Left lobe of liver (tissue), 2 donors: ENCODE measurements at places on chromosomes 6 and 20.

GRCh38 chr6:104431096-104431495 is 428.6 kb downstream of the HACE1 start:
- DNase-seq: no peak

DNA sequence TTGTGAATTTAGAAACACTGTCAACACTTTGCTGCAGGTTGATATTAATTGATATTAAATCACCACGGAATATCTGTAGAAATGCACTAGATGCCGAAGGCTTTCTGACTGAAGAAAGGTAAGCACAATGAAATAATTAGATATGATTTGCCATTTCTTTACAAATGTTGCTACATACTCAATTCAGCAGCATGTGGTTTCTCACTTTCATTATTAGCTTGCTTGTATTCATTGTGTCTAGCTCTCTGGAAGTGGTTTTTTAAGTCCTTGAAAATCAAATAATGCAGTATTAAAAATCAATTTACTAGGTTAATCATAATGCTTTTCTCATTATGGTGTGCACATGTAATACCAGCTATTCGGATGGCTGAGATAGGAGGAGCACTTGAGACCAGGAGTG is 231.3 kb upstream of the MARCKS start:
- no peak for DNase-seq

GRCh38 chr6:130602151-130602770 is 224.9 kb upstream of the SMLR1 start:
- no peak for DNase-seq

DNA sequence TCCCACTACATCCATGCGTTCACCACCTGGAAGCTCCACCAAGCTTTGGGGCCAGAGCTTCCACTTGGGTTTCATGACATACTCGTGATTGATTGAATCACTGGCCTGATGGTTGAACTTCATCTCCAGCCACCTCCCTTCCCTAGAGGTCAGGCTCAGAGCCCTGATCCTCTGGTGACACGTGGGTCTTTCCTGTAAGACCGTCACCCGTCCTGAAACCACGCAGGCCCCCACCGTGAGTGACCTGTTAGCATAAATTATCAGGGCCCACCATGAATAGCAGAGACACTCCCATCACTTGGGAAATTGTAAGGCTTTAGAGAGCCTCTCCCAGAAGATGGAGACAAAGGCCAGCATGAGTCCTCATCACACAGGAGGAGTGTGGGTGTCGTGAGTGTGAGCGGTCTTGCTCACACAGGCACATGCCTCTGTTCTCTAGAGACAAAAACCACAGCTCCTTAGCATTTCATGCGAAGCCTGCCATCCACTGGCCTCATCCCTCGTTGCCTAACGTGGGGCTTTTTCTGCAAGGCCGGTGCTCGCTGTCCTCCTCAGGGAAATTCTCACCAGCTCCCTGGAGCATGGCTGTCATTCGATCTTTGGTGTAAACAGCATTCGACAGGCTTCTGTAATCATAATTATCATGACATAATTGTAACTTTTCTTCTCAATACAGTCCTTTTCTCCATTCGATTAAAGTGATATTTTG is 65.1 kb upstream of the DUSP22 start:
- no peak for DNase-seq

- no peak for DNase-seq
These were observed 113.7 kb downstream of the CLIC5 start for GRCh38 chr6:45901767-45902650.

DNA sequence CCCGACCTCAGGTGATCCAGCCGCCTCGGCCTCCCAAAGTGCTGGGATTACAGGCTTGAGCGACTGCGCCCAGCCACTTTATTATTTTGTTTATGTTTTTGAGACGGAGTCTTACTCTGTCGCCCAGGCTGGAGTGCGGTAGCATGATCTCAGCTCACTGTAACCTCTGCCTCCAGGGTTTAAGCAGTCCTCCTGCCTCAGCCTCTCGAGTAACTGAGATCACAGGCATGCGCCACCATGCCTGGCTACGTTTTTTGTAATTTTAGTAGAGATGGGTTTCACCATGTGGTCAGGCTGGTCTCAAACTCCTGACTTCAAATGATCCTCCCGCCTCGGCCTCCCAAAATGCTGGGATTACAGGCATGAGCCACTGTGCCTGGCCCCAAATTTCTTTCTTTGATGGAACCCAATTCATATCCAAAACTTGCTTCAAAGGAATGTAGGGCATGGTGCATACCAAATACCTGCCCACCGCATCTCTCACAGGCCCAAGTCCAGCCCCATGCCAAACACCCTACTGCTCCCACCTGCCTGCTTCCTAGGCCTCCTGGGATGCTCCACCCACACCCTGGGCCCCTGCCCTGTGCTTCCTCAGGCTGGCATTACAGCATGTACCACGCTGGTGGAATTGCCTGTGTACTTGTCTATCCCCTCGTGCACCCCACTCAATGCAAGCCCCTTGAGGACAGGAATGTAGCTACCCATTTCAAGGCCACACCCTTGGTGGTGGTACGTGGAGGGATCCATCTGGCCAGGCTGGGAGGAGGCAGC is 4.9 kb upstream of the HMGA1 start:
- DNase-seq: no peak

GRCh38 chr6:13952101-13952500 is 27.3 kb downstream of the RNF182 start:
- no peak for DNase-seq

DNA sequence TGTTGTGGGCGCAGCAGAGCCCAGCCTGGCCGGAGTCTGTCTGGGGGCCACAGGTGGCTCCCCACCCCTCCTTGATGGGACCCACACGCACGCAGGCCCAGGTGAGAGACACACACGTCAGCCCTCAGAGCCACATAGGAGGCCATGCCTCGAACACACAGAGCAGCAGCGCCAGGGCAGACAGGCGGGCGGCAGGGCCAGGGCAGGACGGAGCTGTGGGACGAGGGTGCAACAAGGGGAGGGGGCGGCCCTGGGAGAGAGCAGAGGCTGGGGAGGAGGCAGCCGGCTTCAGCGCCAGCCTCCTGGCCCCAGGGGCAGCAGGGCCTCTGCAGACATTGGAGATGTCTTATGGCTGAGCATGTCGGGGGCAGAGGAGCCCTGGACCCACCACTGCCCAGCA is 42.5 kb downstream of the KCNQ2 start:
- DNase-seq: no peak

- DNase-seq: no peak
These were observed 27.5 kb upstream of the SNRPC start for GRCh38 chr6:34729631-34730470.

GRCh38 chr6:137738931-137739504 is 128.0 kb upstream of the TNFAIP3 start:
- DNase-seq: no peak

- DNase-seq: no peak
These were observed 24.1 kb downstream of the HM13 start for GRCh38 chr20:31538326-31538725.

DNA sequence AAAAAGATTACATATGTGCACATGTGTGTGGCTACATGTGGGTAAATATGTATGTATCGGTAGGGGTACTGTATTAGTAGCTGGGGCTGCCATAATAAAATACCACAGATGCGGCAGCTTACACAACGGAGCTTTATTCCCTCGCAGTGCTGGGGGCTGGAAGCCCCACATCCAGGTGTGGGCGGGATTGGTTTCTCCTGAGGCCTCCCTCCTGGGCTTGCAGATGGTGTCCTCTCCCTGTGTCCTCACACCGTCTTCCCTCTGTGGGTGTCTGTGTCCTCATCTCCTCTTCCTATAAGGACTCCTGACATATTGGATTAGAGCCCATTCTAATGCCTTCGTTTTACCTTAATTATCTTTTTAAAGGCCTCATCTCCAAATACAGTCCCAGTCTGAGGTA is 97.7 kb downstream of the LY86 start:
- DNase-seq: no peak

- no peak for DNase-seq
These were observed 113.3 kb downstream of the CDKAL1 start for GRCh38 chr6:20647585-20647984.

DNA sequence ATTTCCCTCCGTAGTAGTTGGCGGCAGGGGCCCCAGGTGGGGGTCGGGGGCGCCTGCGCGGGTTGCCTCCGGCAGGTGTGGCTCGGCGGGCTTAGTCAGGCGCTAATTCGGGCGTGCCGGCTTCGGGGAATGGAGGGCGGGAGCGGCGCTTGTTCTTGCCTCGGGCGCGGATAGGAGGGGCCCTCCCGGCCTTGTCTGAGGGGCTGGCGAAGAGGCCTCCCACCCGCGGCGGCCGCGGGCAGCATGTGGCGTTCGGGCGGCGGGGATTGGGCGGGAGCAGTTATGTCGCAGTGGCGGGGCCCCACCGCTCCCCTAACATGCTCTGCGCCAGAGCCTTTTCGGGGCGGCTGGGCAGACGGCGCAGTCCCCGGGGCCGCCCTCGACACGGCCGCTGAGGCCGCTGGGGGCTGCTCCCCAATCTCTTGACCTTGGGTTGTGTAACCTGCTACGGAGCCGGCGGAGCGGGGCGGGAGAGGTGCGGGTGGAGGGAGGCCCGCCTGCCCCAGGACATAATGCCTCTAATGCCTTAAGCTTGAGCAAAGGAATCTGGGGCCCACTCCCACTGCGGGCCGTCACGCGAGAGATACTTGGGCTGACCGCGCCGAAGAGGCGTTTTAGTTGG is 1.1 kb downstream of the AMD1 start:
- DNase-seq: no peak

DNA sequence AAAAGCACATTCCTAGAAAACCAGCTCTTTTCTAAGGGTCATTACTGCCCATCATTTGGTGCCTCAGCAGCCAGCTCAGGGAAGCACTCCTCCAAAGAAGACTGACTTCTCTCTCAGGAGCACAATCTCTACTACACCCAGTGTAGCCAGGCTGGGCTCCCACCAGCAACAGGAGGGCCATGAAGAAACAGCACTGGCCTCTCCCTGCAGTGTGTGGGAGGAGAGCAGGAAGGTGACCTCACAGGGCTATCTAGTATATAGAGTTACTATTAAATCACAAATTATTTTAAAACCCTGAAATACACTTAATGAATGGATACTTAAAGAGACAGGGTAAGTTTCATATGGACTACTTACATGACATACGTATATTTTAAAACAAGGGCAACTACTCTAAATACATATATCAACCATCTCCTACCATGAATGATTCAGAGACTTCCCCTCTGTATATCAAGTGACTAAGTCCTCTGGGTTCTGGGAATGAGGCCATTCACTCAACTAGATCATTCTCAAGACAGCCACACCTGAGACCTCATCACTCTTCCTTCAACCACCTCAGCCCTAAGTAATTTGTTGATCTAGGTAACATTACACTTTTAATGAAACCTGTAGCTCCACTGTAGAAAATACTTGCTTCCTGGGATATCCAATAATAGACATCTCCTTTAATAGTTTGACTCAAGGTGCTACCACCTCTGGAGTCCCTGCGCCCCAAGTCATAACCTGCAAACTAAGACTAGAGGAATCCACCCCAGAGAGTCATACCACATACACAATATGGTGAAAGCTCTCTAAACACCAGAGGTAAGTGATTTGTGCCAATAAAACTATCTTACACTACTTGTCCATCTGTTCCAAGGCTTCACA is 25.2 kb downstream of the TBX18 start:
- no peak for DNase-seq

DNA sequence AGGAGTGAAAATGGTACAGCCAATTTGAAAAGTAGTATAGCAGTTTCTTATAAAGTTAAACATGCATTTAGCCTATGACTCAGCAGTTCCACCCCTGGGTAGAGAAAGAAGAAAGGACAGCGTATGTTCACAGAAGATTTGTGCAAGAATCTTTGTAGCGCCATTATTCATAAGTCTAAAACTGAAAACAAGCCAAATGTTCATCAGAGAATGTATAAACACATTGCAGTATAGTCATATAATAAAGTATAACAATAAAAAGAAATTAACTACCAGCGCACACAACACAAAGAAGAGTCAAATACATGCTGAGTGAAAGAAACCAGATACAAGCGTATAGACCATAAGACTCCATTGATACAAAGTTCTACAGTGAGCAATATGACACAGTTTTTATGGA is 294.0 kb downstream of the SAMD5 start:
- DNase-seq: no peak

GRCh38 chr6:37688078-37688850 is 9.4 kb downstream of the MDGA1 start:
- no peak for DNase-seq

GRCh38 chr20:43046966-43047365 is 142.7 kb downstream of the PTPRT start:
- no peak for DNase-seq

DNA sequence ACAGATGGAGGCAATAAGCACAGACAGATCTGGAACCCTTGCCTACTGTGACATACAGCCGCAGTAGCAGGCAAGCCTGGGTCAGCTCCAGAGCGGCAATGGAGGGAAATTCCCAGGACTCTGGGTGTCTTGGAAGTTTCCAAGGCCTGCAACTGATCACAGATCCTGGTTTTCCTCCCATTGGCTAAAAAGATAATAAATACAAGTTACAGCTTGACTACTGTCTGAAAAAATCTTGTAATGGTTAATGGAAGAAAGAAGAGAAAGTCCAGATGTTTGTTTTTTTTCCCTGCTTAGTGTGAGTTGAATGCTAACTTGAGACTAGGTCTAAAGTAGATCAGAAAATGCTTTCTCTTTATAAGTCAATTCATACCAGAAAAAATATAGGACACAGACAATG is 307.6 kb downstream of the ALDH8A1 start:
- no peak for DNase-seq

GRCh38 chr6:26322645-26323482 is 42.1 kb upstream of the BTN3A2 start:
- DNase-seq: peak; percentile 55

DNA sequence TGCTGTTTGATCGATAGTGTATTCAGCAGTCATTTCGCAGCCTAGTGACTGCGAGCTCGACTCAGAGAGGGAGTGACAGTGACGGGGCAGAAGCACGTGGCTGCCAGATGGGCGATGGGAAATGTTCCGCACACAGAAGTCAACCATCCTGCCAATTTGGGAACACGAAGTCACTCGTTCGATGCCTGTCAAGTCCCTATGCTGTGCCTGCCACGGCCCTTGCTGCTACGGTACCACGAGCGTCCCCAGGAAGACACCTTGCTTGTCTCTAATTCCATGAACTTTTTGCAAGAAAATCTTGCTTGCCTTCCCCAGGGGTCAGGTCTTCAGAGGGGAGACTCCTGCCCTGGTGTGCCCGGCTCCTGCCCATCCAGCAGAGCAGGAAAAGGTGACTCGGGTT is 17.0 kb upstream of the STX16 start:
- DNase-seq: no peak

GRCh38 chr20:57361517-57361916 is 10.5 kb downstream of the RAE1 start:
- no peak for DNase-seq

GRCh38 chr6:112680091-112680490 is 333.0 kb downstream of the RFPL4B start:
- DNase-seq: no peak
